ENCODE measurements at places on chromosomes 5 and 9. TPM values are rescaled to one million over a fixed set of nuclear protein-coding genes. Genes with fewer than 3 reads are reported as not detected.

GABRB2 gene
- not detected for total RNA-seq

CNTFR gene
- not detected for total RNA-seq

ST8SIA4 gene
- 35.8 TPM for total RNA-seq

RANBP17 gene
- not detected for total RNA-seq

SPINK7 gene
- total RNA-seq = not detected

RNF180 gene
- total RNA-seq = not detected

ANKRD34B gene
- total RNA-seq = not detected

ZNF366 gene
- total RNA-seq = not detected

GRCh38 chr5:36438765-36439561, 137.3 kb upstream of the RANBP3L start:
- H3K27ac ChIP-seq = no peak overlapping the region
- H3K27me3 ChIP-seq = peaks cover 6% of the 10 kb centered on the region
- H3K4me3 ChIP-seq = no peak overlapping the region
- H3K36me3 ChIP-seq = no peaks in the 10 kb centered on the region
- DNase-seq = no peak

GRCh38 chr5:11289733-11290132, 528.7 kb upstream of the DAP start:
- no peak for DNase-seq
- H3K27ac ChIP-seq = no peak overlapping the region
- H3K4me3 ChIP-seq = no peak overlapping the region

- no peak overlapping the region for H3K4me3 ChIP-seq
- H3K27ac ChIP-seq = no peak overlapping the region
- DNase-seq = no peak
- no peaks in the 10 kb centered on the region for H3K27me3 ChIP-seq
Measured at GRCh38 chr9:20906326-20906725, 125.1 kb downstream of the HACD4 start.

DNA sequence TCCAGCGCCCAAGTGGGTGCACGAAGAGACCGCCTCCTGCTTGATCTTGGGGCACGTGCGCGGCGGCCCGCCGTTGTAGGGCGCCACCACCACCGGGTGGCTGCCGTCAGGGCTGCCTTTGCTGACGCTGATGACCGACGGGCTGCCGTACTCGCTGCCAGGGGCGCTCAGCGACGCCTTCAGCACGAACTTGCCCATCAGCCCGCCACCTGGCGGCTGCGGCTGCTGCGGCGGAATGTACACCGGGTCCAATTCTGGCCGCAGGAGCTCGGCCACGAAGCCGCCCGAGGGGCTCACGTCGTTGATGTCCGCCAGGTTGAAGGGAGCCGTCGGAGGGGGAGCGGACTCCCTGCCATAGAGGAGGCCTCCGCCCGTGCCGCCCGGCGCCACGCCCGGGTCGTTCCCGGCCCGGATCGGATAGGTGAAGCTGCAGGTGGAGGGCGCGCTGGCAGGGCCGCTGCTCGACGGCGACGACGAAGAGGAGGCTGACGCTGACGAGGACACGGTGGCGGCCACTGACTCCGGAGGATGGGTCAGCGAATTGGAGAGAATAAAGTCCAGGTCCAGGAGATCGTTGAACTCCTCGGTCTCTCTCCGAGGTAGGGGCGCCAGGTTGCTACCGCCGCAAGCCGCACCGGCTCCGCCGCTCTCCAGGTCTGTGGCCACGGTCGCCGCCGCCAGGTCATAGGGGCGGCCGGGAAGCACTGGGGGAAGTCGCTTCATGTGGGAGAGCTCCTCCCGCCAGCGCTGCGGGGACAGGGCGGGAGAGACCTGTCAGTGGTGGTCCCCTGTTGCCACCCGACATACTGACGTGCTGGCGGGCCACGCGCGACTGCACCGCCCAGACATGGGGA, 1.8 kb downstream of the KLF4 start:
- H3K4me1 ChIP-seq = peaks cover 16% of the 10 kb centered on the region
- no peak overlapping the region for H3K27ac ChIP-seq
- peak overlapping the region; percentile 22 for H3K4me3 ChIP-seq
- peaks cover 2% of the 10 kb centered on the region for H3K36me3 ChIP-seq
- H3K27me3 ChIP-seq = peaks cover 51% of the 10 kb centered on the region
- DNase-seq = peak; percentile 27

GRCh38 chr9:136082496-136083361, 12.4 kb downstream of the NACC2 start:
- DNase-seq = no peak
- no peak overlapping the region for H3K27ac ChIP-seq
- peaks cover 6% of the 10 kb centered on the region for H3K4me1 ChIP-seq
- H3K27me3 ChIP-seq = no peaks in the 10 kb centered on the region

GRCh38 chr9:136977649-136978072, 357 bp downstream of the PTGDS start:
- H3K27ac ChIP-seq = no peak overlapping the region
- H3K4me3 ChIP-seq = no peak overlapping the region
- no peak for DNase-seq
- H3K4me1 ChIP-seq = peaks cover 25% of the 10 kb centered on the region
- H3K27me3 ChIP-seq = no peaks in the 10 kb centered on the region
- no peaks in the 10 kb centered on the region for H3K36me3 ChIP-seq

- peak overlapping the region; percentile 10 for H3K4me3 ChIP-seq
- peaks cover 16% of the 10 kb centered on the region for H3K36me3 ChIP-seq
- no peaks in the 10 kb centered on the region for H3K4me1 ChIP-seq
- no peak overlapping the region for H3K27ac ChIP-seq
- no peak for DNase-seq
Measured at GRCh38 chr5:3601911-3602782, 6.5 kb downstream of the IRX1 start.

DNA sequence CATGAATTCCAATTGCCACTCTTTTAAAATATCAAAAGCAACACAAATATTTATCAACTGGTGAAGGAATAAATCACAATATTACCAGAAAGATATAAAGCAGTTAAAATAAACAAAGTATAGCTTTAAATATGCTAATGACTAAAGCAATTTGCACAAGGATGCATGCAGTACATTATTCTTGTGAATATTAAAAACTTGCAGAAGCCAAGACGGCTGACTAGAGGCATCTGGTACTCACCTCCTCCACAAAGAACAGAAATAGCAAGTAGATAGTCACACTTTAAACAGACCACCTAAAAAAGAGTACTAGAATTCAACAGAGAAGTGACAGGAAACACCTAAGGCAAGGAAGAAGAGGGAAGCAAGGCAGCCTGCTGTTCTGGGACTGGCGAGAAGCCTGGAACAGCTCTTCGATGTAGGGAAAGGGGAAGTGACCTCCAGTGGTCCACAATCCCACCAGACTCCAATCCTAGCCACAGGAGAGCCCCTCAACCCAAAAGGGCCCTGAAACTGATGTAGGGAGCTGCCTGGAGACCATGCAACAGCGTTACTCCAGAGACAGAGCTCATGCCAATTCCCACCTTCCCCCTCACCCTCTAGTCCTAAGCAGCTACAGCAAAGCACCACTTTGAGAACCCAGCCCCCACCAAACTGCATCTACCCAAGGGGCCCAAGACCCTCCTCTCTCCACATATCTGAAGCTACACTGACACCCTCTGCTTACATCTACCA, 86.3 kb downstream of the LPAR1 start:
- no peak overlapping the region for H3K27ac ChIP-seq
- H3K36me3 ChIP-seq = no peaks in the 10 kb centered on the region
- no peak for DNase-seq
- no peaks in the 10 kb centered on the region for H3K27me3 ChIP-seq
- no peak overlapping the region for H3K4me3 ChIP-seq
- H3K4me1 ChIP-seq = no peaks in the 10 kb centered on the region

DNA sequence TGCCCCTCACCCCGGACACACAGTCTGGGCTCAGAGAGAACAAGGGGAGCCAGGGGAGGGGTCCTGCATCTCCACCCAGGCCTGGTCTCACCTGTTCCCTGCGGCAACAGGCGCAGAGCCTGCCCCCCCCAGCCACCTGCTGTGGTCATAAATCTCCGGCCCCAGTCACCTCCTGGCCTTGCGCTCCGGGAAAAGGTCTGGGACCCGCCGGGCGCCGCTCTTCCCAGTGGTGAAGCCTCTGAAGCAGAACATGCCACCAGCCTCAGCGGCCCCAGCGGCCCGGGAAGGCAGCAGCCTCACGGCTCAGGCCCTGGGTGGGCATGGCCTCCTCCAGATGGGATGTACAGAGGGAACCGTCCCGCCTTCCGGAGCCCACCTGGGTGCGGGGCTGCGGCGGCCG, 20.6 kb downstream of the NOTCH1 start:
- peaks cover 8% of the 10 kb centered on the region for H3K36me3 ChIP-seq
- no peak for DNase-seq
- H3K4me1 ChIP-seq = peaks cover 17% of the 10 kb centered on the region
- no peaks in the 10 kb centered on the region for H3K27me3 ChIP-seq
- no peak overlapping the region for H3K27ac ChIP-seq

DNA sequence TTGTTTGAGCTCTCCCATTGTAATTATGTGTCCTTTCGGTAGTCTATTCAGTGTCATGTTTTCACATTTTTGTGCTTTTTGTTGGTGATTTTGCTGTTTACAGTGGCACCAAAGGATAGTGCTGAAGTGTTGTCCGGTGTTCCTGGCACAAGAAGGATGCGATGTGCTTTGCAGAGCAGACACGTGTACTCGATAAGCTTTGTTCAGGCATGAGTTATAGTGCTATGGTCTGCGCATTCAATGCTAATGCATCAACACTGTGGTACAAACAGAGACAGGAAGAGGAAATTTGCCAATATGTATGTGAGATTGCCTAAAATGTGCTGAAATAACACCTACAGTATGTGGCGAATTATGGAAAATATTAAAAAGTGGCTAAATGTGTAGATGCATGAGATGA, 913.4 kb upstream of the ACO1 start:
- H3K4me3 ChIP-seq = no peak overlapping the region
- no peak overlapping the region for H3K27ac ChIP-seq
- no peaks in the 10 kb centered on the region for H3K4me1 ChIP-seq
- H3K27me3 ChIP-seq = no peaks in the 10 kb centered on the region
- no peak for DNase-seq

DNA sequence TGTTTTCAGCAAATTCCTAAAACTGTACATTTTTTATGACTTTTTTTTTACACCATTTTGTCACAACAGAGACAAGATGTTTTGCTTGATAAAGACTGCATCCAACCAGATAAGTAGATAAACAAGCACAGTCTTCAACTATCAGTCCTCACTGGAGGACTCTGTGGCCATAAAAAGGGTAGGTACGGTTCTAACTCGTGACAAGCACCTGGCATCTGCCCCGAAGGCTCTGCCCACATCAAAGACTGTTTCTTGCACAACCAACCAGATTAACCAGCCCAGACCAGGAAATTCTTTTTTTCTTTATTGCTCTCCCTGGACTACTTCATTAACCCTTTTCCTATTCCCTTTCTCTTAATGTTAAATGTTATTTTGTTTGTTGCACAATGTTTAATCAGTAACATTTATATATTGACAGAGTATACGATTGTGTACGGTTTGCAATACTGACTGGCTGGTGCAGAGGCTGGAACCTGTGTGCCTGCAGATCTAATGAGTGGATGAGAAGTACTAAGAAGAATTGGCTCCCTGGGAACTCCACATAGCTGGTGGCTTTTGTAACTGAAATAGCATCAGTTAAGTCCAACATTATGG, 74.1 kb downstream of the SERINC5 start:
- H3K27me3 ChIP-seq = no peaks in the 10 kb centered on the region
- peaks cover 82% of the 10 kb centered on the region for H3K4me1 ChIP-seq
- peak overlapping the region; percentile 92 for H3K27ac ChIP-seq
- H3K4me3 ChIP-seq = peak overlapping the region; percentile 50
- DNase-seq = peak; percentile 75

DNA sequence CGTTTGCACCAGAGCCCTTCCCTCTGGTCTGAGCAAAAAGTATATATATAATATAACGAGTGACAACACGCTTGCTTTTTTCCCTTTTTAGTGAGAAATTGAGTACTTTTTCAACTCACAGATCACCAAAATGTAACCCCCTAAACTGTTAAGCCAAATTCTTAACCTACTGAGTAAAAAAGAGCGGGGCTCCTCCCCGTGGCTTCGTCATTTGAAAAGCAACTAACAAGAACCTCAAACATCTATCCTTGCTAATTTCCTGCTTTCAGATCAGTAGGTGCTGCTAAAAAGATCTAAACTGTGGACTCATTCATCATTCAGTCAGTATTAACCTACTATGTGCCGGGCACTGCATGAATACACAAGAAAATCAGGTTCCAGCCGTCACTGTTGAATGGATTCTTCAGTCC, 1.0 kb upstream of the PTBP3 start:
- peaks cover 32% of the 10 kb centered on the region for H3K4me1 ChIP-seq
- H3K4me3 ChIP-seq = peak overlapping the region; percentile 93
- H3K27ac ChIP-seq = peak overlapping the region; percentile 99
- DNase-seq = peak; percentile 68
- peaks cover 5% of the 10 kb centered on the region for H3K27me3 ChIP-seq
